SJCRH30 (cell line): ENCODE measurements at places on chromosomes 3 and 15. TPM values are rescaled to one million over a fixed set of nuclear protein-coding genes. Genes with fewer than 3 reads are reported as not detected.

DNA sequence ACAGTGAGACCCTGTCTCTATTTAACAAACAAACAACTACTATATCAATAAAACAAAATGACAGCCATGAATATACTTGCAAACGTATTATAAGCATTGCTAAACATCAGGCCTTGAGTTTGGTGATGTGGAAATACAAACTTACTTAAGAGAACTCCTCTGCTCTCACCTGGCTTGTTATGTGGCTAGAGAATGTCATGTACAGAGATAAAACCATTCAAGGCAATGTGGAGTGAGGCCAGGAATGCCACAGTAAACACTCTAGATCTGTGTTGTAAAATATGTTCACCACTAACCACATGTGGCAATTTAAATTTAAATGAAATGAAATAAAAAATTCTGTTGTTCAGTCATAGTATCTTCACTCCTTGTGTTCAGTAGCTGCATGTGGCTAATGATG, 22.7 kb upstream of the RARB start:
- DNase-seq, result no peak

- peak; percentile 91 for DNase-seq
Observed at GRCh38 chr15:100400996-100401395, 59.2 kb upstream of the ADAMTS17 start.

- DNase-seq, result no peak
Observed at GRCh38 chr3:27728195-27729087, 6.3 kb upstream of the EOMES start.

DNA sequence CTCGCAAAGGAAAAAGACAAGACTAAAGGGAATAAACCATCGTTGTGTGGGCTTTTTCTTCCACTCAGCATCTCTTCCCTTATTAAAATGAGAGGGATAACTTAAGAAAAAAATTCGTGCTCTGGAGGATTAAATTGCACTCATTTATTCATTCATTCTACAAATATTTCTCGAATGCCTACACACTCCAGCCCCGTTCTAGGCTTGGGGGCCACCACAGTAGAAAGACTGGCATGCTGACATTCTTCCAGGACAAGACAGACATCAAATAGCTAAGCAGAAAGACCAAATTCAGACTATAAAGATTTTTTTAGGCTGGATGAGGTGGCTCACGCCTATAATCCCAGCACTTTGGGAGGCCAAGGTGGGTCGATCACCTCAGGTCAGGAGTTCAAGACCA, 65.3 kb upstream of the IL12A start:
- no peak for DNase-seq

TMEM266 gene
- total RNA-seq, result 0.05 and 0.10 TPM in 2 replicates

PPP2R3A gene
- total RNA-seq, result 13.9 and 16.5 TPM in 2 replicates

SLC30A4 gene
- 4.4 and 5.0 TPM in 2 replicates for total RNA-seq
